ENCODE measurements at places on chromosomes 3 and 15. TPM values are rescaled to one million over a fixed set of nuclear protein-coding genes. Genes with fewer than 3 reads are reported as not detected.

The LRRC49 gene
- polyA plus RNA-seq, result 1.4 TPM

The DPPA2 gene
- not detected for polyA plus RNA-seq

The DLEC1 gene
- 0.16 TPM for polyA plus RNA-seq

The HIGD2B gene
- polyA plus RNA-seq, result not detected

The CD200 gene
- polyA plus RNA-seq, result 3.0 TPM

The IMPG2 gene
- 0.02 TPM for polyA plus RNA-seq

The EFCC1 gene
- 0.96 TPM for polyA plus RNA-seq

Data from esophagus (tissue), 2 donors.